ENCODE measurements at places on chromosomes 16 and 17.

- DNase-seq = no peak
Measured at GRCh38 chr17:74226252-74226651, 12.9 kb downstream of the TTYH2 start.

DNA sequence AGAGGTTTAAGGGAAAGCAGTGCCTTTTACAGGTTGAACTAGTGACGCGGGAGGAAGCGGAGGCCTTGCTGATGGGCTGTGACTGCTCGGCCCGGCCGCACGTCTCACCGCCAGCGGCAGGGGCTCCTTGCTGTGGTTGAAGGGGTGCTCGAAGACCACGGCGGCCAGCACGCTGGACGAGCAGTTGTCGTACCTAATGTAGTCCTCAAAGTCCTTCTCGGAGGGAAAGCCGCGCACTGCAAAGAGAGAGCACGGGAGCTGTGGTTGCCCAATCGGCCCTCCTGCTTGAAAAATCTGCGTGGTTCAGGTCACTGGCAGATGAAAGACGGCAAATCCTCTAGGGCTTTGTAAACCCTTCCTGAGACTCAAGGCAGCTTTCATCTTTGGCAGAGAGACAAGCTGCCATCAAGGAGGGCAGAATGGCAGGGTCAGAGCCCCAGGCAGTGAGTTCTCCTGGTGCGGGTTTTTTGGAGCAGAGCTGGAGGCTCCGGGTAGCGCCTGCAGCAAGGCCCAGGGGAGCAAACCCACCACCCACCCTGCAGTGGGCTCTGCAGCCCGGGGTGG lies 16.1 kb downstream of the ABCA3 start:
- DNase-seq = no peak

- no peak for DNase-seq
Measured at GRCh38 chr16:8855972-8856371, 12.8 kb downstream of the CARHSP1 start.

GRCh38 chr16:56895813-56896212 lies 30.8 kb downstream of the SLC12A3 start:
- no peak for DNase-seq

GRCh38 chr17:69978056-69978646 lies 96.9 kb upstream of the KCNJ16 start:
- DNase-seq = no peak

- no peak for DNase-seq
Measured at GRCh38 chr16:29116980-29117379, 132.1 kb downstream of the LAT start.

Data from activated naive CD4-positive, alpha-beta T cell (primary cell).